ENCODE measurements at places on chromosomes 6 and 20.

DNA sequence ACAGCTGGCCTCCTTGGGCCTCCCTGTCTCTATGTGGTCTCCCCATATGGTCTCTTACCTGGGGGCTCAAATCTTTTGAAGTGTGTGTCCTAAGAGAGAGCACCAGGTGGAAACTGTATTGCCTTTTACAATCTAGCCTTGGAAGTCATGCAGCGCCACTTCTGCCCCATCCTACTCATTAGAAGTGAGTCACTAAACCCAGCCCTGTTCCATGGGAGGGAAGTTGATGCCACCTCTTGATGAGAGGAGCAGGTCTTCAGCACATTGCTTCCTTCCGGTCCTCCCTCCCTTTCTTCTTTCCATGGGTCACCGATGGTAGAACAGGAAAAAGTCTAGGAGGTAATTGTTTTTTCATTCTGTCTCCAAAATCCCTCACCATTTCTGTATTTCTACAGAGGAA lies 156.3 kb downstream of the FOXA2 start:
- no peak for DNase-seq

DNA sequence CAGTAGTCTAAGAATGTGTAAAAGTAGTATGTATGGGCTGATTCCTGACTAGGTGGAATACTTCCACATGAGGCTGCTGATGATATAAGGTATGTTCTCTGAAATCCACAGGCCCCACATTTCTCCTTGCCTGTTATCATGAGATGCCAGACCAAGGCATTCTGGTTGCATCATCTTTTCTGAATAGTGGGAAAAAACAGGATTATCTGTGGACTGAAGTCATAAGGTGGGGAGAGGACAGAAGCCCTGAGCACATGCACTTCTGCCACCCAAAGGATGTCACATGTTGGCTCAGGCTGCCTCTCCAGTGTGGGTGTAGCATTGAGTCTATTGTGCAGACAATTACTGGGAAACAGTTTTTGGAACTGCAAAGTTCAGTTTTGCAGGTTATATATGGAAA lies 184.5 kb upstream of the RAB32 start:
- no peak for DNase-seq

DNA sequence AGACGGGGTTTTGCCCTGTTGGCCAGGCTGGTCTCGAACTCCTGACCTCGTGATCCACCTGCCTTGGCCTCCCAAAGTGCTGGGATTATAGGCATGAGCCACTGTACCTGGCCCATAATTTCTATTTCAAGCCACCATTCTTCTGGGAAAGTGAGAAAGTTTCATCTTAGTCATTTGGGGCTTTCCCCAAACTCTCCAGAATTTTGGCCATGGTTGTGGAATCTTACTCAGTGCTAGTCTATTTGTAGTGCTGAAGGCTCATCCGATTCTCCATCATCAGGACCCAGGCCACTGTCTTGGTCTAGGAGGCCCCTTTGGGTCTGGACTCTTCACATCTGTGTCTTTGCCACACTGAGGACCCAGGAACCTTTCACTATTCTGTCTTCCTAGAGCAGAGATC lies 164.9 kb downstream of the EYA2 start:
- DNase-seq = no peak

GRCh38 chr6:90003069-90003795 lies 109.0 kb downstream of the GJA10 start:
- DNase-seq = no peak

DNA sequence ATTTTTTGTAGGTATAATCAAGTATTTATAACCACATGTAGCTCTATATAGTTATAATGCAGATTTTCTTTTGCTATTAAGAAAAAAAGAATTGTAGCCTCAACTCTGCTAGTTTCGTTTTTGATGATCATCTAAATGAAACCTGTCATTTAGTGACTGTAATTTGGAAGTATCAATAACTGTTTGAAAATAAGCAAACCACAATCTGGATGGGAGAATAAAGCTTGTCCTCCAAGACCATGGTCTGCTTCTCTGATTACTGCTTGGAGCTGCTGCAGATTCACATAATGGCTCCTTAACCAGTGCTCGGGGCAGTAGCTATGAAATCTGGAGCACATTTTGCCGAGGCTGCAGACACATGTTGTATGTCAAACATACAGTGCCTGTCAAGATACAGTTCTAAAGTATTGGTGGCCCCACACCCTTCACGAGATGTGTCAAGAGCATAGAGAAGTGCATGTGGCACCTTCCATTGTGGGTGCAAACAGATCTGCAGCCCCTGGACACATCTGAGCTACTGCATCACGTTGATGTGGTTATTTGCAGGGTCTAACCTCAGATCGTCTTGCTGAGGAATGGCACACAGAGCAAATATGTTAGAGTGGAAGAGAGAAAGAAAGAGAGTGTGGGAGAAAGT lies 255.7 kb upstream of the SUPT3H start:
- DNase-seq = no peak

DNA sequence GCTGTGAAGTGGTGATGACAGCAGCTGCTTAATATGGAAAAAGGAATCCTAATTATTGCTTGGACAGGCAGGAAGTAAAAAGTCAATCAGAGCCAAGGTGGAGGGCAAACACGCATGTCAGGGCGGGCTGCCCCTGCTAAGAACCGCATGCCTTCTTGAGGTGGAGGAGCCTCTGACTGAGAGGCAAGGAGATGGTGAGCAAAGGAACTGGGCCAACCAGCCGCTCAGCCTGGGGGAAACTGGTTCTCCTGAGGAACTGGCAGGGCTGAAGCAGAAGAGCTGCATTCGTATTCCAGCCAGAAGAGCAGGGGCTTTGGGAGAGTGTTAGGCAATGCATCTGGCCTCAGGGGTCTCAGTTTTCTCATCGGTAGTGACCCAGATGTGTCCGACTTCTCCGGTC lies 13.1 kb upstream of the MLN start:
- no peak for DNase-seq

Measured in GDM1 (cell line).